ENCODE measurements at places on chromosomes 2 and 18.

DNA sequence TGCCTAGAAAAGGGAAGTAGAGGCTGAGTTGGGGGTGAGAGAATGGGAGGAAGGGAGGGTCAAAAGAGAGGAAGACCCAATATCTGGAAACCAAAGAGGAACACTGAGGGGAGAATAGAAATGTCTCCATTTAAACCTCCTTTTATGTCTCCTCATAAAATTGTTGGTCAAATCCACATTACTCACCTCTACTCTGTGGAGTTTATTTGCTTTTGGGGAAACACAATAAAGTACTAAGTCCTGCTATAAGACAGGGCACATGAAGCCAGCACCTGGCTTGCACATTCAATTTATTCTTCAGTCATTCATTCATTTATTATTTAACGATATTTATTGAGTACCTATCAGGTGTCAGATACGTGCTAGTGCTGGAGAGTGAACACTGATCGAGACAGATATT is 60.3 kb upstream of the NFE2L2 start:
- no peak for DNase-seq

DNA sequence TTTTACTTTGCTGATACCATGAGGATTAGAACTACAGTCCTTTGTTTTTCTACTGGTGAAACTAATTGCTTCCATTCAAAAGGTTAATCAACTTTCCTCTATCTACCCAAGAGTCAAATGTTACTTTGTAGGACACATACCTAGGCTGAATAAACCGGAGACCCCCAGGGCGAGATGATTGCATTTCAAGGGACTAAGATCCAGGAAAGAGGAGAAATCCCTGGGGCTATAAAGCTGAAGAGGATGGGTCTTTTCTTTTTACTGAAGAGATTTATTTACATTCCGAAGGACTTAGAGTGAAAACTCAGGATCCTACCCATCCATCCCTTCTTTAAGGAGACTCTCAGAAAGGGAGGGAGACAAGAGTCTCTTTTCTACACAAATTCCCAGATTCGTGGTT is 331.9 kb downstream of the CDH19 start:
- no peak for DNase-seq

DNA sequence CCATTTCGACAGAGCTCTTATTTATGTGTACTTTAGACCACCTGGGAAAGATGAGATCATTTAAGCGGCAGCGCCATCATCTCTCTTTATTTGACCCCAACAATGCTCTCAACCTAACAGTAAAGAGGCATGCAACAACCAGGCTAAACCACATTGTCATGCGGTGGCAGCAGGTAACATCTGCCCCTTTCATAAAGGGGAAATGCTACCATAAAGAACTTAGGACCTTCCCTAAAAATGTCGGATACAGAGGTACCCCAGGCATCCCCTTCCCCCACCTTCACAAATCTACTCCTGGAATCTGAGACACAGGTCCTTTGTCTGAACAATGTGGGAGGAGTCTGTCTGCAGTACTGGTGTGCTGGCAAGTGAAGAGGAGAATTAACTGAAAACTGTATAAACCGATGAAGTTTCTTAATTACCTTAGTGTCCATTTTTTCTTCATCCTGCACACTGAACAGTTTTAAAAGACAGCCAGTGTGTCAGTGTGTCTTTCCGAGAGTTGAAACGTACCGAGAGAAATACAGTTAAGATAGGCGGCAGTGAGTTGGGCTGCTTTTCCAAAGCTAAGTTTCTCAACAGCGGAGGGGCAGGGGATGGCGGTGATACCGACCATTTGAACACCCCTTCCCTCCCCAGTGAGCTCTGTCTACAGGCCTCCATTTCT is 1.9 kb downstream of the MEX3C start:
- peak; percentile 76 for DNase-seq

DNA sequence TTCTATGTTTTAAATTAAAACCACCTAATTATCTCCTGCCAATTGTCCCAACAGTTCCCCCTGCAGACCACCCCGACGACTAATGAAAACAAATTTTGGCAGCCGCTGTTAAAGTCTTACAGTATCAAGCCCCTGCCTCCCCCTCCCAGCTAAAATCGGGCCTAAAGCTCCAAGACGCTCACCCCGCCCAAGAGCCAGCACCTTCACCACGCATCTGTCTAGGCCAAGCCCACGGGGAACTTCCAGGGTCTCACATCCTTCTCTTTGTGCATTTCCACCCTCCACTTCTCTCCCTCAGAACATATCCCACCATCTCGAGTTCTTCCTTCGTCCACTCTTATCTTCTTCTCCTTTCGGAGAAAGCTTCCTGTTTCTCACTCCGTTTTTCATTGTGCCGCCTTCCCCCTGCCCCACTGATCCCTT is 445 bp downstream of the PRPF40A start:
- DNase-seq, result no peak

DNA sequence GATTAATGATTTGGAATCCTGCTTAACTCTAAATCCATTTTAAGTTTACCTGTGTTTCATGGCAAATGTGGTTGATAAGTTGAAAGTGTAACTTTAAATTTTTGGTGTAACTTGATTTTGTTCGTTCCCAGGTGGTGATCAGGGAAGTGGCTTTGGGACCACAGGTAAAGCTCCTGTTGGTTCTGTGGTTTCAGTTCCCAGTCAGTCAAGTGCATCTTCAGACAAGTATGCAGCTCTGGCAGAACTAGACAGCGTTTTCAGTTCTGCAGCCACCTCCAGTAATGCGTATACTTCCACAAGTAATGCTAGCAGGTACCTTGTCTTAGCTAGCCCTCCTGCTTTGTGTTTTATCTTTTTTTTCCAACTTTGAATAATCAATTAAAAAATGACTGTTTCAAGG is 62.8 kb downstream of the AGFG1 start:
- DNase-seq, result no peak

- DNase-seq, result no peak
Measured at GRCh38 chr2:600542-601386, 76.4 kb downstream of the TMEM18 start.

DNA sequence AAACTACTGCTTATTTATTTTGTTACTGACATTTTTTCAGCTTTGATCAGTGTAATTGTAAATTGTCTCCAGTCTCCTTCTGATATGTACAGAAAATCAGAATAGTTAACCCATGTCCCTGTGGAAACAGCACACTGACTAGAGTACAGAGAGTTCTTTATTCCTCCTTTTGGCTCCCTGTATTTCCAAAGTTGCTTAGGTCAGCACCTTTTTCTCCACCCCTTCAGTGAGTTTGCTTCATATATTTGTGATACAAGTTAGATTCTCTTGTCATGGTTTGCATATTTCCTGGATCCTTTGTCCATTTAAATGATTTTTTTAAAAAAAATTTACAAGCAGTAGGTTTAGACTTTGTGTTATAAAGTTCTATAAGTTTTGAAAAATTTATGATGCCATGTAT is 2051.1 kb upstream of the LRRTM1 start:
- no peak for DNase-seq

DNA sequence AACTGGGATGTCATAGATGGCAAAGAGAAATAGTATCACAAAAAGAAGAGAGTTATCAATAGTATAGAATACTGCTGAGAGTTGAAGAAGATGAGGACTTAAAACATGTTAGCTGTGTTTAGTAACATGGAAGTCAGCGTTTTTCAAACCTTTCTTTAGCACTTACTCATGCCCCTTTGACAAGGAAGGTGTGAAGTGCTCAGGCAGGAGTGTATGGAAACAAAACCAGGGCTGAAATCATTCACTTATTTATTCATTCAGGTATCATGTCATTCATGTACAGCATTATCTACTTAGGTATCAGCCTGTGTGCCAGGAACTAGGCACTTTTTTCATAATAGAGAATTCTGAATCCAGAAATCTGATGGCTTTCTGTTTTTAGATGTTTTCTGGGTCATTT is 27.2 kb downstream of the CD28 start:
- no peak for DNase-seq

GRCh38 chr2:130882111-130882690 is 45.5 kb downstream of the ARHGEF4 start:
- DNase-seq, result no peak

DNA sequence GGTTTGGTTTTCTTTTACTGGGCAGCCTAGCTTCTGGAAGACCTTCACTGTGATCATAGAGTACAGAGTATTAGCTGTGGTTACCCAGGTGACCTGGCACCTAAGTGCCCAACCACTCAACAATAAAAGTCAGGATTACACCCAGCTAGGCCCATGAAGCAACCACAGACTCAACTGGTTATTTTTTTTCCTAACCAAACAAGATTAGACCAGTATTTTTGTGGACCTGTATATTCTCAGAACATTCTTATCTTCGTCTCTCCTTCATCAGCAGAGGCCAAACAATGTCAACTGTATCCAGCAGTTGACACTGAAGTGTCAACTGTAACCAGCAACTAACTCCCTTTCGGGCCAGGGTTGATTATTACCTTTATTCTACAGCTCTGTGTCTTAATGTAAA is 289.2 kb upstream of the SLC39A10 start:
- no peak for DNase-seq

- no peak for DNase-seq
Measured at GRCh38 chr2:200962811-200963123, 693 bp downstream of the ORC2 start.

DNA sequence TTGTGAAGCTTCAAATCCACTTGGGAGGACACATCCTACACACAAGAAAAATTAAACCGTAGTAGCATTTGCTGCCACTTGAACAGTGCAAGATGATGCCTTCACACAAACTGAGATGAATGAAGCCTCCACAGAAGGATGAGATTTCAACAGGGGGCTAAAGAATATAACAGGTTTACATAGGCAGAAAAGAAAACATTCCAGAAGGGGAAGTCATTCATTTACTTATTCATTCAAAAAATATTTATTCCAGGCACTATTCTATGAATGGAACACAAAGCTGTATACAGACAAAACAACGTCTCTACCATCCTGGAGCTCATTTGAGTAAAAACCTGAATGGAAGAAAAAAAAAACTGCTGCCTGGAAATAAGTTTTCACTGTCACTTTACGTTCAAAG is 170.5 kb downstream of the CDH20 start:
- DNase-seq, result no peak

Data from pons (tissue), 1 donor.